Hematopoietic multipotent progenitor cell treated with erythropoietin and hydrocortisone succinate and interleukin-3 and kit ligand, for 8 days (in vitro differentiated cells): ENCODE measurements at places on chromosomes 3 and 15.

DNA sequence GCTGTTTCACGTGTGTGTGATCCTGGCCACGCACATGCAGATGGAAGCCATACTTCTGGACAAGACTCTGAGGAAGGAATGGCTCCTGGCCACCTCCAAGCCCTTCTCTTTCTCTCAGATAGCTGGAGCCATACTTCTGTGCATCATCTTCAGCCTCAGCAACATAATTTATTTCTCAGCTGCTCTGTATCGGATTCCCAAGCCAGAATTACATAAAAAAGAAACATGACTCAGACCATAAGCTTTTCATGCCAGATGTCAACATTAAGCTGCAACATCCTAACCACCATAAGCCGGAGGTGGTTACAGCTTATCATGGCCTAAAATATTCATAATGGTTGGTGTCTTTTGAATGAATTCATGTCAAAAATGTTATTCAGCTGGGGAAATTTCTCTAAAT, 10.6 kb upstream of the KIF23 start:
- no peak for DNase-seq

DNA sequence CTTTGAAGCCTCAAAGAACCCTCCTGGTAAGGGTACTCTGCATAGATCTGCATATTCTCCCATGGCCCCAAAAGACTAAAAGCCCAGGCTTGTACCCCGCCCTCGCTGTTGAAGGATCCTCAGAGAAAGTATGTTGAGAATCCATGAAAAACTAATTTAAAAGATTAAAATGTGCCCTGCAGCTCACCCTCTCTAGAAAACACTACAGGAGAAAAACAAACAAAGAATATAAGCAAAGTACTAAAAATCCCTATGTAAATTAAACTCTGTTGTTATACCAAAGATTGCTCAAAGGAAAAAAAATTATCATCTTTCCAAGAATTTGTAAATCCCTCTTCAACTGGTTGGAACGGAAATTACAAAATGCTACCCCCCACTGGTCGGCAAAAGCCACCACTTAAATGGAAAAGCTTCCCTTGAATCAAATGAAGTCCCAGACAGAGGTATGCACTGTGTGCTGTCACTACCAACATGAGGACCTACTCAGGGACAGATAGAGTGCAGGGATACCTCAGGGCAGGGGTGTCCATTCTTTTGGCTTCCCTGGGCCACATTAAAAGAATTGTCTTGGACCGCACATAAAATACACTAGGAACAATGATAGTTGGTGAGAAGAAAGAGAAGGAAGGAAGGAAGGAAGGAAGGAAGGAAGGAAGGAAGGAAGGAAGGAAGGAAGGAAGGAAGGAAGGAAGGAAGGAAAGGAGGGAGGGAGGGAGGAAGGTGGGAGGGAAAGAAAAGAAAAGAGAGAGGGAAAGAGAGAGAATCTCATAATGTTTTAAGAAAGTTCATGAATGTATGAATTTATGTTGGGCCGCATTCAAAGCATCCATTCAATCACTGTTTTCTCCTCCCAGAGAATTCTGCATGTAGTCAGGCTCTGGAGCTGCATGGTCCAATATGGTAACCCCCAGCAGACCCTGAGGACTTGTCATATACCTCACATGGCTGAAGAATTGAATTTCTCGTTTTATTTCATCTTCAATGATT, 88.1 kb downstream of the MAGI1 start:
- no peak for DNase-seq

DNA sequence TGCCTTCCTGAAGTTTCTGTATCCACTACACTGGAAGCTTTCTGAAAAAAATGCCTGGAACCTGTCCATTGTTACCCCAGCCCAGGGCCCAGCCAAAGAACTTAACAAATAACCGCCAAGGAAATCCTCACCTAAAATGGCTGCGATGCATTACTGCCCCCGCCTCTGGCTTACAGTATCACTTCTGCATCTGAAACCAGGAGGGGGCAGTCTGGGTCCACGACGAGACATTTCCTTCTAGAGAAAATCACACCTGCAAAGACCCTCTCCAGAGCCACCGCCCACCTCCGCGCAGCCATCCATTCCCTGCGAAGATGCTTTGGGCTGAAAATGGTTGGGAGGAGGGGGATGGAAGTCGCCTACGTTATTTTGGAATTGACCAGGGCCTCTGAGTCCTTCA, 22.4 kb upstream of the CELF6 start:
- peak; percentile 25 for DNase-seq

- no peak for DNase-seq
These were observed 111.0 kb upstream of the TJP1 start for GRCh38 chr15:29933042-29933803.

- no peak for DNase-seq
These were observed 78.0 kb upstream of the RARB start for GRCh38 chr3:25349828-25350724.

DNA sequence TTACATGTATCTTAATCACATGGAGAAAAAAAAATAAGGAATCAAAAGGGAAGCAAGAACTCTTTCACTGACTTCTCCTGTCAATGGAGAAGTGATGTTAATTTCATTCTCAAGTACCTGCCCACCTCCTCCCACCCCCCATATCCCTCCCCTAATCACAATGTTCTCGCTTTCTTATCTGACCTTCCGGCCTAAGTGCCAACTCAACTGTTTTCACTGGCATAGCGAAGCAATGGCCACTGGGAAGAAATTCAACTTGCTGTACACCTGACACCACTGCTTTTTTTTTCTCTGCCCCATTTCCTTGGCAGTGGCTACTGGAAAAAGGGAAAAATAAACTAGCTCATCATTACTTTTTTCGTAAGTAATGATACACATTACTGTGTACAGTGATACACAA, 3.8 kb downstream of the SGO1 start:
- no peak for DNase-seq

DNA sequence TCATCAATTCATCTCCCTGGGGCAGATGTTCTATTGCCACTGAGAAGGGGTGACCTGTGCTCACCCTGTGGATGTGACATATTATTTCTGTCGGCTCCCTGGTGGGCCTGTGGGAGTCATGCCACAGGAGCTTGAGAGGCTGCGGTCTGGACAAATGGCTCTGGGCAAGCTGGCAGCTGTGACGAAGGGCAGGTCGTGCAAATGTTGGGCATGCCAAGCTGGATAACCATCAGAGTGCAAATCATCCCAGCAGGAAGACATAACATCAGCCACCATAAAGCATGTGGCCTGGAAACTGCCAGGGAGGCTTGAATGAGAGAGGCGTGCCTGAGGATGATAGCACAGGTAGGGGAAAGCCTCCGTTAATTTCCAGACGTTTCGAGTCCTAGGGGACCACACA, 45.3 kb upstream of the FAM3D start:
- no peak for DNase-seq

- DNase-seq: no peak
These were observed 307.6 kb upstream of the LRRFIP2 start for GRCh38 chr3:37481982-37482381.

DNA sequence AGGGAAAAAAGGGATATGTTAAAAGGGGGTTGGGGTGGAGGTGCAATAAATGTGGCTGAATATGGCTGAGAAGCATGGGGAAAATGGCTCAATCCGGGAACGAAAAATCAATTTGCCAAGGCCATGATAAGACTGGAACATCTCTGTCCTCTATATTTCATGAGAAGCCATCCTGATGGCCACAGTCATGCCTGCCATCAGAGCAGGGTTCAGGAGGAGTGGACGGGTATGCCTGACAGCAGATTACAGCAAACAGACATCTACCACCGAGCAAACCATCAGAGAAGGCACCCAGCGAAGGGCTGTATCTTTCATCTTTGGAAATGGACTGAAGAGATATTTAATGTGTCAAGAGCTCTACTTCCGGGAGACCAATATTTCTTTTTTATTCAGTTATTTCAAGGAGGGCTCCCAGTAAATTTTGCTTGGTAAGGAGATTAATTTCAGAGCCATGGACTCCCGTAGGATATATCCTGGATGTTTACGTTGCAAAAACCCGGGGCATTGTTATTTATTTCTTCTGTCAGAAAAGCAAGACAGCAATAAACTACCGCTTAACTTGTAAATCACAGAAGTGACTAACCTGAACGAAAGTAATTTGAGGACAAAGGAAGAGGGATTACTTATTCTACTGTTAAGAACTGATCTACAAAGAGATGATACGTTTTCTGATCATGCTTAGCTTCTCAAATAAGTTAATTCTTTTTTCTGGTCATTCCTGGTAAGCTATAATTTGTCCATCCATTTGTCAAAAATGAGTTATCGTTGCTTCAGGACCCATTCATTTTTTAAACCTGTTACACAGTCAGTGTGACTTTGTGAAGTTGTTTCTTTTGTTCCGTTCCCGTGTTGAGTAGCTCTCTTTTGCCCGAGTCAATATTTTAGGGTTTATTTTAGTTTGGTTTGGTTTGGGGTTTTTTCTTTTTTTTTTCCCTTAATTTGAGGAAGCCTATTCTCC, 80.6 kb upstream of the CHD2 start:
- no peak for DNase-seq

- no peak for DNase-seq
These were observed 179.4 kb upstream of the LRRN1 start for GRCh38 chr3:3619815-3620214.

- DNase-seq: peak; percentile 94
These were observed at the start of gene LRIG1 for GRCh38 chr3:66500576-66501482. TSS of gene LRIG1 (minus strand) at chr3:66501022. CDS start at chr3:66500407, 615 bp downstream.

GRCh38 chr3:119582178-119582577, 2.9 kb downstream of the ADPRH start:
- DNase-seq: no peak

DNA sequence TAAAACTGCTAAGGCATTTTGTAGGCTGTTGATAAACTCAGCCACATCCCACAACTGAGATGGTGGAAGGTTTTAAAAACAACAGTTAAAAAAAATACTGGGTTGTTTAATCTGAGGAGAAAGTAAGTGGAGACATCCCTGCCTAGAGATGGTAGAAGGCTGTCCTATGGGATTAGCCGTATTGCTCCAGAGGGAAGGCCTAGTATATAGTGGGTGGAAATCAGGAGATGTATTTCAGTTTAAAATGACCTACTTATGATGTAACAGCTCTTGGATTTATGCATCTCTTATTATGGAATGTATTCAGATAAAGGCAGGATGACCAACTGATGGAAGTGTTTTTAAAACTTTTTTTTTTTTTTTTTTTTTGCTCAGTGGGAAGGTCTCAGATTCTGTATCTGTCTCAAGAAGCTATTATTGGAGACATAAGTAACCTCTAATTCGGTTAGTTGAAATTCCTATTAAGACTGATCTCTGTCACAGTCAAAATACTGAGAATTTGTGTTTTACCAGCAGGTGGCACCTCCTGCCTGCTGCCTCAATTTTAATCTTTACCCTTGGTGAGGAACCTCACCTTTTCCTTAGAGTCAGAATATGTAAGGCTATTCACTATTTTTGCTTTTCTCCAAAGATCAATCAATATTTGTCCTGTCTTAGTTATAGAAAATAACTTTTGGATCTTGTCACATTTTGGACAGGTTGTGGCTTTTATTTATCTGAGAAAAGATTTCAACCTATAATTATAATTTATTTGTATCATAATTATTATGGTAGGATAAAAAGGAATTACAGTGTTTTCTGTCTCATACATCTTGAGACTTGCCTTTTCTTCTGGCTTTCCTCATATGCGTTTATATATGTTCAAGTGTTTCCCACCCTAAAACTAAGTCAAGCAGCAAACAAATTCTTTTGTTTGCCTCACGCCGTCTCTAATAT, 63.0 kb downstream of the VPS8 start:
- DNase-seq: peak; percentile 58

DNA sequence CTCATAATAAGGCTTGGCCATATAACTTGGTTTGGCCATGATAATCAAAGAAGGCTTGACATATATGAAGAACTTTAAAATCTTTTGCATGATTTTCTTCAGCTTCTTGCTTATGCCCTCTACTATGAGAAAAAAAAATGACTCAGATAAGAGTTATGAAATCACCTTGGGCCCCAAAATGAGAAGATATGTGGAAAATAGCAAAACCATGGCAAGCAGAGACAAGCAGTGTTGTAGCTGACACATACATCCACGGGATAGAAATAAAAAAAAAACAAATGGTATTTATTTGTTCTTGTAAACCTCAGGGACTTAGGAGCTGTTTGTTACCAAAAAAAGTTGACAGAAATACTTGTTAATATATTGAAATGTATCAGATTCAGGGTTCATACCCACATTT, 614.8 kb upstream of the BCHE start:
- no peak for DNase-seq
